Vagina (tissue), 2 donors: ENCODE measurements at places on chromosomes 16 and 17.

GRCh38 chr16:85878875-85879274 is 20.1 kb upstream of the IRF8 start:
- no peak overlapping the region for H3K4me3 ChIP-seq
- H3K27me3 ChIP-seq = no peaks in the 10 kb centered on the region
- H3K27ac ChIP-seq = no peak overlapping the region
- H3K36me3 ChIP-seq = no peaks in the 10 kb centered on the region
- H3K4me1 ChIP-seq = no peaks in the 10 kb centered on the region
- DNase-seq = no peak

- H3K27ac ChIP-seq = no peak overlapping the region
- H3K27me3 ChIP-seq = no peaks in the 10 kb centered on the region
- no peak for DNase-seq
- no peak overlapping the region for H3K4me3 ChIP-seq
- peaks cover 9% of the 10 kb centered on the region for H3K4me1 ChIP-seq
These were observed 4.1 kb downstream of the AOC3 start for GRCh38 chr17:42855048-42855596.

GRCh38 chr17:41547378-41547841 is 19.3 kb upstream of the KRT19 start:
- peak overlapping the region; percentile 92 for H3K27ac ChIP-seq
- no peaks in the 10 kb centered on the region for H3K27me3 ChIP-seq
- H3K4me1 ChIP-seq = peaks cover 37% of the 10 kb centered on the region
- H3K36me3 ChIP-seq = no peaks in the 10 kb centered on the region
- H3K4me3 ChIP-seq = no peak overlapping the region

DNA sequence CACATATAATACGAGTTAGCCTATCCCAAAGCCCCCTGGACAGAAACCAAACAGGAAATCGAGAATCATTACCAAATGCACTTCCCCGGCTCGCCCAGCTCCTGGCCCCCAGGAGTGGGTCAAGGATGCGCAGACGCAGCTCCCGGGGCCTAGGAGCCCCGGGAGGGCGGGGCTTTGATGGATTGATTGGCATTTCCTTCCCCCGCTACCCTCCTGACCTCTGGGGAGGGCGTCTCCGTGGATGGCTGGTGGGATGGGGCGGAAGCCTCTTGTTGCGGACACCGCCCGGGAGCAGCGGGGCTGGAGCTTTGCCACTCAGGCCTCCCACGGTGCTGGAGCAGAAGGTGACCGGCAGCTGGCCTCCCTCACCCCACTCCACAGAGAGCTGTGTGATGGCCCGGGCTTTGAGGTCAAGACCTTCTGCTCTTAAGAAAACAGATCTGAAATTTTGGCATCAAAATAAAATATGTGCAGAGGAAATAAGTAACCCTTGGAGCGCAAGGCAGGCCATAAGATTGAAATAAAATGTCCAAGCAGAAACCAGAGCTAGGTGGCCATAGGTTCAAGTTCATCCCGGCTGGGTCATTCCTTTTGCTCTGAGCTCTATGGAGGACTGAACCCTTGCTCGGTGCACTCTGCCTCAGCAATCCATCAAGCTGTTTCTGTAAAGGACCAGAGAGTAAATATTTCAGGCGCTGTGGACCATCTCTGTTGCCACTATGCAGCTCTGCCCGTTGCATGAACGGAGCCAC is 262.3 kb downstream of the SOX9 start:
- H3K4me3 ChIP-seq = no peak overlapping the region
- DNase-seq = no peak
- H3K27me3 ChIP-seq = no peaks in the 10 kb centered on the region
- no peak overlapping the region for H3K27ac ChIP-seq
- H3K4me1 ChIP-seq = peaks cover 14% of the 10 kb centered on the region

DNA sequence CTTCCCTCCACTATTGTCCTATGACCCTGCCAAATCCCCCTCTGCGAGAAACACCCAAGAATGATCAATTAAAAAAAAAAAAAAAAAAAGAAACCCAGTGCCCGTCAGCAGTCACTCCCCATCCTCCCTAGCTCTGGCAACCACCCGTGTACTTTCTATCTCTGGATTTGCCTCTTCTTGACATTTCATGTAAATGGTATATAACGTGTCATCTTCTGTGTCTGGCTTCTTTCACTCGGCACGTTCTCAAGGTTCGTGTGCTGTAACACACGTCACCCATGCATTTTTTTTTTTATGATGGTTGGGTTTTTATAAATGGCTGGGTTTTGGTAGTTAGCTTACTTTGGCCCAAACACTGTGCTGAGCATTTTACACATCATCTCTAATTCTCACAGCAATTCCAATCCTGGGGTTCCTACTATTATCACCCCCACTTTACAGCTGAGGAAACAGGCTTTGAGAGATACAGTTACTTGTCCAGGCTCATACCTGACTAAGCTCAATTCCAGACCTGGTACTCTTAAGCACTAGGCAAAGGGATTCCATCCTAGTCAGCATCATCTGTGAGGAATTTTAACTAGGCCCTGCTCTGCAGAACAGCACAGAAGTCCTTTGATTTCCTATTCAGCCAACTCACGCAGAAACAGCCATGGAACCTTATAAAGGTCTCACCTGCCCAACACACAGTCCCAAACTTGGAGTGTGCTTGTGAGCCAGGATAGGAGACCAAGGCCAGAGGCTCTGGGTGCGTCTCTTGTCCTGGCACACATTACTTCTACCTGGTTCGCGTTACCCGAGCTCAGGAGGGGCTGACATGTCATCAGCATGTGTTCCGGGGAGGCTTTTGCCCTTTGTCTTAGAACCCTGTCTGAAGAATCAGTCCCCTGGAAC is 11.7 kb downstream of the NDUFAB1 start:
- H3K36me3 ChIP-seq = peaks cover 64% of the 10 kb centered on the region
- no peaks in the 10 kb centered on the region for H3K27me3 ChIP-seq
- H3K4me3 ChIP-seq = no peak overlapping the region
- no peak for DNase-seq
